ENCODE measurements at places on chromosomes 12 and 14.

GRCh38 chr14:68692216-68692615 is 100.7 kb downstream of the ZFP36L1 start:
- DNase-seq: no peak

- DNase-seq: no peak
Measured at GRCh38 chr12:27493260-27493940, 30.6 kb upstream of the PPFIBP1 start.

DNA sequence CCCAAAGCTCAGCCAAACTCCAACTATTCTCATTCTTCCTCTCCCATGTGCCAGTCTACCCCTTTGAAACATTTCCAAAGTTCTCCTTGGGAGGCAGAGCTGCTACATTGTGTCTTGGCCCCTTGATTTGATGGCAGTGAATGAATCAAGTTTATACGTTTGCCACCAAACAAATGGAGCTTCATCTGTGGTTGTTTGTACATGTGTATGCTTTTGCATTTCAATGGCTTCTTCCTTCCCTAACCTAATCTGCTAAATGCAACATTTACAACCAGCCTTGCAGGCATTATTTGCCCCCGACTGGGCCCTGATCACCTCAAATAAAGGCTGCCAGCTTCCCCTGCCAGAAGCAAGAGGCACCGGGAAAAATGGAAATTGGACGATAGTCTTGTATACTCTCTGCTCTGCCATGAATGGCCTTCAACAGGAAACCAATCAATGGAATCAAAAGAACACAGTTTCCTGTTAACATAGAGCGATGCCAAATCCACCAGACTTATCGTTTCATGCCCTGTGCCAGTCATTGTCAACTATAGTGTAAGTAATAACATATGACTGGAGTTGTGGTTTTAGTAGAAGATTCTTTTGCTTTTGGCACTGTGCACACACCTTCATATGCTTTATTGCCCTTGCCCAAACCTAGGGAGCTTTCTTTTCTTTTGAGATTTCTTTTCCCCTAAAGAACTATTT is 97.8 kb downstream of the TMEM30B start:
- DNase-seq: no peak

DNA sequence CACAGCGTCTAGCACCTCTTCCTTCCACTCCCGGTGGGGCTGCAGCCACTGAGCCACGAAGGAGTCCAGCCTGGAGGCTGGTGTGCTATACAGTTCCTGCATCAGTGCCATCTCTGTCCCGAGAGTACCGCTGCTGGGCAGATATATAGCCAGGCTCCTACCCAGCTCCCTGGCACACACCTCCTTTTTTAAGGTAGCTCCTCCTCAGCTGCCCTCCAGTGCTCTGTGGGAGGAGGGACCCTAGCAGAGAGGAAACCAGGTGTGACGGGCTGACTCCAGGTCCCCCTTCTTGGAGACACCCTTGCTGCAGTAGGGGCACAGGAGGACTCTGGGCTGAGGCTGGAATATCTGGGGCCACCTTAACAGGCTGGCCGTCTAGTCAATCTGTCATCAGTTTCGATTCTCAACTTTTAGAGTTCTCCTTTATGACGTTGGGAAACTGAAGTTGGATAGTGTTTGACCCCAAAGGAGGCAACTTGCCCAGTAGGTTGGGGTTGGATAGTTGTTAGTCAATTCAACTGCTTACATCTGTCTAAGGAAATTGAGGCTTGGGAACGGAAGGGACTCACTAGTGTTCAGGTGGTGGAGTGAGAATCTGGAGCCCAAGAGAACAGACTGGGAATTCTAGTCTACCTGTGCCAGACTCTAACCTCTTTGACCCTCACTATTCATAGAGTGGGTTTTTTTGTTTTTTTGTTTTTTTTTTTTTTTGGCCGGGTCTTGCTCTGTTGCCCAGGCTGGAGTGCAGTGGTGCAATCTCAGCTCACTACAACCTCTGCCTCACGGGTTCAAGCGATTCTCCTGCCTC is at the start of gene OASL:
OASL (minus strand) TSS at position 386 of the 808 bp plus-strand sequence; CDS start at position 111, 275 bp downstream.
- peak; percentile 72 for DNase-seq

GRCh38 chr12:107660861-107661415 is 24.7 kb upstream of the PWP1 start:
- no peak for DNase-seq

- no peak for DNase-seq
Measured at GRCh38 chr14:65042731-65043372, 56.2 kb downstream of the FNTB start.

DNA sequence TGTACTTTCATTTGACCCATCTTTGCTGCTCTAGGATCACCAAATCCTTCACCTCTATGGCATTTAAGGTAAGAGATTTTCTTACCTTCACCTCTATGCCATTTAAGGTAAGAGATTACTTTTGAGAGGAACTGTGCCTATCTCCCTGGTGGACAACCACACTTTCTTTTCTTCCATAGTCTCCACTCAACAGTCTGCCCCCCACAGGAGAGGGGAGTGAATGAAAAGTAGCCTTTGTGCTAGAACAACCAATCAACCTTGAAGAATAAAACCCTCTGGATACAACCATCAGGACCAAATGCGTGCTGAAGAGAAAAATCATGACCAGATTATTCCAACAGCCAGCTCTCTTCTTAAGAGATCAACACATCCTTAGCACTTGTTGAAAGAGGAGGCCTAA is 258.6 kb upstream of the TMPO start:
- no peak for DNase-seq

DNA sequence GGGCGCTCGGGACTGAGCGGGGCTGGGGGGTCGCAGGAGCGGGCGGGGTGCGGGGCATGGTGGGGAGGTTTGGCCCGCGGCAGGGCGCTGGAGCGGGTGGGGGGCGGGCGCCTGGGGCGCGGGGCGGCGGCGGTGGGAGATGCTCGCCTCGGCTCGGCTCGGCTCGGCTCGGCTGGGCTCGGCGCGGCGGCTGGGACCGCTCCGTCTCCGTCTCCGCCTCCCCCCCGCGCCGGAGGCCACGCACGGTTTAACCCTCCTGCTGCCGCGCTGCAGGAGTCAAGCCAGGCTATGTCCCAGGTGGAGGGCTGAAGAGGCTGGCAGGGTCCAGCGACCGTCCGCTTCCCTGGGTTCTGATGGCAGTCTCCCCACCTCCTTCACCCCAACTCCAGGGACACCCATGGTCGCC is at the start of gene PIANP:
PIANP (minus strand) TSS at position 170 of the 406 bp plus-strand sequence. CDS start 2,754 bp downstream, outside the sequence.
- DNase-seq: peak; percentile 55

DNA sequence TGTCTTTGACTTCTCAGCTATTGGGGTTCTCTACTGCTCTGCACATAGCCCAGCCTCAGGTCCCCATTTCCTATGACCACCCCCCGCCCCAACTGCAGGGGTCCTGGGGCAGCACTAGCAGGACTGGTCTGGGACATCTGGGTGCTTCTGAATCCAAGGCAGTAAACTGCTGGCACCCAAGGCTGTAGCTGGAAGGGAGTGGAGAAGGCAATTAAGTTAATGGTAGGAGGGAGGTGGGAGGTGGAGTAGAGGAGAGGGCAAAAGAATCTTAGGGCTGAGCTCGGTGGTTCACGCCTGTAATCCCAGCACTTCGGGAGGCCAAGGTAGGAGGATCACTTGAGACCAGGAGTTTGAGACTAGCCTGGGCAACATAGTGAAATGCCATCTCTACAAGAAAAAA is 11.5 kb downstream of the PLEK2 start:
- no peak for DNase-seq

- peak; percentile 71 for DNase-seq
Measured at GRCh38 chr12:13362260-13362841, 165.8 kb downstream of the EMP1 start.

DNA sequence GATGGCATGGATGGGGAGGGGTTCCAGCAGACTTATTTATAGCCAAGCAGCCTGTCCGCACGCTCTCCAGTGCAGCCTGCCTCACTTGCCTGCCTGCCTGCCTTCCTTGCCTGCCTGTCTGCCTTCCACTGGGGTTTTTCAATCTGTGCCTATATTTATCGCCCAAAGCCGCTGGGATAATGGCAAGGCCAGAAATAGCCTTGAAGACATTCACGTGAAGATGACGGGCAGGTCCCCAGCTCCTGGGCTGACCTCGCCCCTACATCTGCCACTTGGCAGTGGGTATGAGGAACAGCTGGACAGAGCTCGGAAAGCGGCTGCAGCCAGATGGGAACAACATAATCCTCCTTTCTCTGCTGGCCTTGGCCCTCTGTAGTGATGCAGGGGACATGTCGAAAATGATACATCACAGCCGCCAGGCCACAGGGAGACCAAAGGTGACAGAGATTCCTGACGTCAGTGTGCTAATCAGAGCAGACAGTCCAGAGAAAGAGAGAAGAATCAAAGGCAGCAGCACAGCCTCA is 53.3 kb downstream of the PITPNM2 start:
- DNase-seq: no peak

DNA sequence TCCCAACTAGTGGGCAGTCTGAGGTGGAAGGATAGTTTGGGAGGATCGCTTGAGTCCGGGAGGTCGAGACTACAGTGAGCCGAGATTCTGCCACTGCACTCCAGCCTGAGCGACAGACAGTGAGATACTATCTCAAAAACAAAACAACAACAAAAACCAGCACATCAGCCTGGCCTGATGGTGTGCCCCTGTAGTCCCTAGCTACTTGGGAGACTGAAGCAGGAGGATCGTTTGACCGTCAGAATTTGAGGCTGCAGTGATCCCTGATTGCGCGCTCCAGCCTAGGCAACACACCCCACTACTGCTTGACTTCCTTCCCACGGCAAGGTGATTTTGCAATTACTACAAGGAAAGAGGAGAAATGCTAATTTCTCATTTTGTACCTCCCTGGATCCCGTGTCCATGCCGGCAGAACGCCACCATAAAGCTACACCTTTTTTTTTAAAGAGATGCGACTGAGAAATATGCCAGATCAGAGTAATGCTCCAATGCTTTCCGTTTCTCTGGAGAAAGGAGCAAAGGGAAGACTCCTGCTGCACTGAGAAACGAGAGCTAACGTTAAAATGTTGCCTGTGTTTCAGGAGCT is 672 bp upstream of the SCFD1 start:
- peak; percentile 28 for DNase-seq

DNA sequence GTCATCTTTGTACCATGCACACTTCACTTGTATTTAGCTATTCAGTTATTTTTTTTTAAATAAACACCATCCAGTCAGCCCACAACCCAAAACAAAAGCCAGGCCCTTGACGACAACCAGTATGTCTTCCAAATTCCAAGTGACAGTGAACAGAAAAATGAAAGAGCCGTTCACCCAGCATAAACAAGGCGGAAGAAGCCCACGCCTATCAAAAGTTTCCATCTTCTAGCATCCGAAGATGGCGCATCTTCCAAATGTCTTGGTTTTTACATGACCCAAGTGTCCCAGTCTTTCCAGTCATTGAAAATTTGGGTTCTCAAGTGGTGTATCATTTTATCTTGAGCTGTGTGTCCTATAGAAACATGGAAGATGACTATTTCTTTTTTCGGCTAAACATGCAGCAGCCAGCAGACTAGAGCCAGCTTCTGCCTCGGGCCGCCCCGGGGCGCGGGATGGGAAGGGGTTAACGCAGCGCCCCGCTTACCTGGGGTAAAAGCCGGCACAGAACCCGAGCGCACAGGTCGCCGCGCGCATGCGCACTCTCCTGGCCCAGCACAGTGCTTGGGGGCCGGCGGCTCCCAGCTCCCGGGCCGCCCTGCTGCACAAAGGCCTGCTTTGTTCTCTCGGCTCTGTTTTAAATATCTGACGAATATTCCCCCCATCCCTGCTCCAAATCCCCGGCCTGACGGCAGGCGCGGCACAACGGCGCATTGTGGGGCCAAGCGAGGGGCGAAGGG is 164.8 kb downstream of the ZFP36L1 start:
- peak; percentile 71 for DNase-seq

GRCh38 chr14:22614240-22614799 is 16.2 kb downstream of the ABHD4 start:
- no peak for DNase-seq

DNA sequence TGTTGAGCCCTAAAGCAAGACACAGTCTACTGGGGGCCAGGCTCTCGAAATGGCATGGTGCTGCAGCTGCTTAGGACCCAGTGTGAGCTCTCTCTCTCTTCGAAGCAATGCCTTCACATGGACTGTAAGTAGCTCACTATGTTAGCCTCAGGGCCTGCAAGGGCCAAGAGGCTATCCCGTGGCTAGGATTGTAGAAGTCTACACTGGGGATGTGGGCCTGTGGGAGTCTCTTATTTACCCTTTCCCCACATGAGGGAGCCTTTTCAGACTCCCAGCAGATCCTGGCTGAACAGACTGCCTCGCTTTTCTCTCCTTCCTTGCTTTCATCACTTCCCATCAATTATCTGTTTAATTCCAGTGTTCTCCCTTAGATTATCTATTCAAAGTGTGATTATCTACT is 101.4 kb downstream of the GPR65 start:
- DNase-seq: no peak

- no peak for DNase-seq
Measured at GRCh38 chr14:101920271-101920670, 44.1 kb upstream of the DYNC1H1 start.

DNA sequence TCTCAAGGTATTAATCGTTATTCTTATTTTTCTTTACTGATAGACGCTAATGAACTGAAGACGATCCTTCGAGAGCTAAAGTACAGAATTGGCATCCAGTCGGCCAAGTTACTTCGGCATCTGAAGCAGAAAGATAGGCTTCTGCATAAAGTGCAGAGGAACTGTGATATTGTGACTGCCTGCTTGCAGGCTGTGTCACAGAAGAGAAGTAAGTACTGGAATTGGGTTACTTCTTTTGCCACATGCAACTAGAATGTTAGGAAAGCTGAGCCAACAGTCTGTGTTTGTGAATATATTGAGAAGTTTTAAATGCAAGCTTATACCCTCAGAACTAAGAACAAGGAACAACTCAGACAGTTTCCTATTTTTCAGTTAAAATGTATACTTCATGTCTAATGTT is 26.6 kb upstream of the GNS start:
- DNase-seq: no peak

DNA sequence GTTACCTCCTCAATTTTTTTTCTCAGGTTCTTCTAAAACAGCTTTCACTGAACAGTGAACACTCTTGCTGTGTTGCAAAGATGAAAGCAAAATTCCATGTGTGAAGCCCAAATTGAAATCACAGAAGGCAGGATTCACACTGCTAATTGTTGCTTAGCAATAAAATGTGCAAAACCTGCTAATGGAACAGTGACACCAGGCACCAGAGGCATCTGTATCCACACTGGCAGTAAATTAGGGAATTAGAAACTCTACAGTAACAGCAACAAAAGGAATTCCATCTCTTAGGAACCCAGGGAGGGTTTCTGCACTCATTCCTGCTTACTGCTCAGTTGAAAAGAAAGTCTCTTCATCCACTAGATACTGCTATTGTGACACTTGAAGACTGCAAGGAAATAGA is 202.3 kb downstream of the GXYLT1 start:
- no peak for DNase-seq

DNA sequence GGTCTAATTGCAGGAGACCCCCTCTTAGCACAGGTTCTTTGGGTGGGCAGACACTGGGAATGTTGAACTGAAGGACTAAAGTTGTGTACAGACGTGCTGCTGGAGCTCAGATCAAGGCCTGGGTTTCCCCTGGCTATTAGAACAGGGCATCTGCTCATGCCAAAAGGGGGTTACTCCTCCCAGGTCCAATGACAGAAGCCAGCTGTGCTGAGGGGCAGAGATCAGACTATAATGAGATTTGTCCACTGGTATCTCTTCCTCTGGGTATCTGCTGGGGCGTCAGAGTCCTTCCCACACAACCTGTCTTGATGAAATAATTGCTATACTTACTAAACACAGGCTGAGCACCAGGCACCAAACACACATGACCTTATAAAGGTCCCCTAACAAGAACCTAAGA is 42.6 kb downstream of the LTBP2 start:
- DNase-seq: no peak
